Esophagus muscularis mucosa (tissue), 4 donors: ENCODE measurements at places on chromosomes 7 and 10. TPM values are rescaled to one million over a fixed set of nuclear protein-coding genes. Genes with fewer than 3 reads are reported as not detected.

- DNase-seq: no peak
Observed at GRCh38 chr10:133151543-133151972, 8.5 kb upstream of the KNDC1 start.

DNA sequence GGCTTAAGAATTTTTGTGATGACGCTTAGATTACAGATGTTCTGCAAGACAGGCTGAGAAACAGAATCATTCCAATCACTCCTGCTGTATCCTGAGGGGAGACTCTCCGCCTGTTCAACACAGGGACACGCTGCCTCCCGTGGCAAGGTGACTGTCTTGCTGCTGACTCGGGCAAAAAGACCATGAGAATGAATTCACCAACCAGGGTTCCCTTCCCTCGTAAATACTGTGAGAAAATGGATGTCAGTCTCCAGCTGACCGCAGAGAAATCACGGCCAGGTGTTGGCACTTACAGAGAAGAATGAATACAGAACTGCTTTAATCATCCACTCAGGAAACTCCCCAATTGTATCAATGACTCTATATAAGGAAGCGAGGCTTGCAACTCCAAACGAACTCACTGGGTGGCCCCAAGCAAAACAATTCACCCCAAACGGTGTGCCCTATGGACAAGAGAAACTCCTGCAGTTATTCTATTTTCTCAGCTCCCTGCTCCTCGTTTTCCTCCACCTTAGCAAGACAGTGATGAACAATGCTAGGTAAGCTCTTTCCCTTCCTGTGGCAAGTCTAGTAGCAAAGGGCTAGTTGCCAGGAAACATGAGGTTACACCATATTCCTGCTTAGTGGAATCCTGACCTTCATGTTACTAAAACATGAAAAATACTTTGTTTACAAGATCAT lies 22.8 kb downstream of the GNA12 start:
- no peak for DNase-seq

DNA sequence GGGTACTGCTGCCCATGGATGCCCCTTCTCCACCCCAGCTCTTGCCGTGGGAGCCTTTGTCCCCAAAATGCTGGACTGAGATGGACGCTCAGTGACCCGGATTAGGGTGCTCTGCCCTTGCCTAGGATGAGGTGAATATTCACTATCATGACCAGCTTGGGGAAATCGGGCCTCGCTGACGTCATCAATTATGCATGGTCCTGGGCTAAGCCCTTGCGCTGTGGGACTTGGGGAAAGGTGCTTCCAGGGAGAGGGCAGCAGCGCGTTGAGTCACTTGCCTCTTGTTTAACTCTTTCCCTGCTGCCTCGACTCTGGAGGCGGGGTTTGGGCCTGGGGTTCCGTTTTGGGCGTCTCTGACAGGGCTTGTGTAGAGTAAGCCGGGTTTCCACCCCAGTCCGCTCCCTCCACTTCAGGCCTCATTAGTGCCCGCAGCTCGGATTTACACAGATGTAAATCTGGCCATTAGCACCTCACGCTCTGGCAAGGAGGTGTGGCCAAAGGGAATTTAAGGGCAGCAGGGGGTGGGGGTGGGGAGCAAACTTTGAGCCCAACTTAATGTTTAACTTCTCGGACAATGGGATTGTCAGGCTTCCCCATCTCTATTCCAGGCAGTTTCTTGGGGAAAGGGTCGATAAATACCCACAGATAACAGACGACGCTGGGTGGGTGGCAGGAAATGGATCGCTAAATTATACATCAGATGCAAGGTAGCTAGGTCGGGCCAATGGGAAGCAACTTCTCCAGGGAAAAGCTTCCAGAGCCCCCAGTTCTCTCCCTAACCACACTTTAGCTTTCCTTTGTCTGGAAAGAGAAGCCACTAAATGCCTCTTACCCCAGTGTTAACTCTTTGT lies 51.3 kb upstream of the TCF7L2 start:
- no peak for DNase-seq

DNA sequence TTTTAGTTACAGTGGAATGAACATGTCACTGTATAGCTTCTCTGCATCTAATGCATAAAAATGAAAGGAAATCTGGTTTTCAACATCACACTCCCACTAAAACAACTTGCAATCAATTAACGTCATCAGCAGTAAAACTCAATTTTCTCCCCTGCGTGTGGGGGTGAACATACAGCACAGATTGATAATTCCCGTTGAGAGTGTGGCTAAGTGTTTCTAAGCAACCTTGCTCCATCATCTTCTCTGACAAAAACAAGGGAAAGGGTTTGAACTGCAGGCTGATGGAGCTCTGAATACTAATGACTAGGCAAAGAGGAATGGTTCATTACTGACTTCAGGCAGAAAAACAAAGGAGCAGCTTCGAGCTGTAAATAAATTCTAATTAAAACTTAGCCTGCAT lies 238.3 kb downstream of the PARD3 start:
- DNase-seq: no peak

GRCh38 chr7:4325732-4326131 lies 356.4 kb upstream of the FOXK1 start:
- DNase-seq: no peak

Gene AGMO
- total RNA-seq: not detected
